Stimulated activated CD4-positive, alpha-beta T cell treated with anti-CD3 and anti-CD28 coated beads, Interleukin-2, amount 100 ng/mL, for 24 hours (primary cell): ENCODE measurements at places on chromosomes 1 and 21.

DNA sequence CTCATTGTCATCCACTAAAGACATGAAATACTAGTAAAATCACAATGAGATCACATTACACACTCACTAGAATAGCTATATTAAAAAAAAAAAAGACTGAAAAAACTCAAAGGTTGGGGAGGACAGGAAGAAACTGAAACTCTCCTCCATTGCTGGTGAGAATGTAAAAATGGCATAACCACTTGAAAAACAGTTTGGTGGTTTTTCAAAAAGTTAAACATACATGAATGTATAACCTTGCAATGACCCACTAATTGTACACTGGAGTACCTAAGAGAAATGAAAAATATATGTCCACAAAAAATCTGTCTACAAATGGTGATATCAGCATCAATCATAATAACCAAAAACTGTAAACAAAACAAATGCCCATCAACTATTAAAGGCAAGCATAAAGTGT, 44.0 kb downstream of the NRIP1 start:
- DNase-seq: no peak

DNA sequence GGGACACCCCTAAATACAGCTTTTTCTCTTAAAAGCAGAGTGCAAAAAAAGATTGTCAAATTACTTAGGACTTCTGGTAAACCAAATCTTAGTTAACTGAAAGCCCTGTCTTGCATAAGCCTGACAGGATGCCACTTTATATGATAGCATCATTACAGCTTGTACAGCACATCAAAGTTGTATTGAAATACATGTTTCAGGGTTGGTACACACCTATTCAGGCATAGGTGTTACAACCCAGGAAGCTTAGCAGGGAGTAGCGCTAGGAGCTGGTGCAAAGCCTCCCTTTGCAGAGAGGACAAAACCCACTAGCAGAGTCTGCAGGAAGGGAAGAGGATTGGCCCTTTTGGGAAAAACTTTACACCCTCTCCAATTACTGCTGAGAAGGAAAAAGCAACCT, 258.9 kb upstream of the SGIP1 start:
- no peak for DNase-seq

GRCh38 chr1:71885171-71885570, 397.2 kb downstream of the NEGR1 start:
- DNase-seq: no peak

- DNase-seq: no peak
These were observed 107.6 kb downstream of the NOS1AP start for GRCh38 chr1:162177126-162177525.

DNA sequence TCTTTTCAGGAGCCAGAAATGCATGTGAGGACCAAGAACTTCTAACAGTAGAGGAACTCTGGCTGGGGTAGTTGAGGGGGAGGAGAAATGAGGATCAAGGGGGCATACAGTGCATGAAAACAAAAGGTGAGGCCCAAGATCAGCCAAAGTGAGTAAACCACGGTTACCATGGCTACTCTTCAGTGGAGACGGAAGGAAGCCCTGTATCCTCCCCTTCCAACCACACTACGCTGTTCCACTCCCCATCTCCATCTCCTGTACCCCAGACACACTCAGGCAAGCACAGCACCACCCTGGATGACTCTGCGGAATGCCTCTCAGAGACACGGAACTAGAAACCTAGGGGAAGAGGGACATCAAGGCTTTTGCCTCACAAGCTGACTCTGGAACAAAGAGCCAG, 157.6 kb upstream of the CAMK1G start:
- no peak for DNase-seq

DNA sequence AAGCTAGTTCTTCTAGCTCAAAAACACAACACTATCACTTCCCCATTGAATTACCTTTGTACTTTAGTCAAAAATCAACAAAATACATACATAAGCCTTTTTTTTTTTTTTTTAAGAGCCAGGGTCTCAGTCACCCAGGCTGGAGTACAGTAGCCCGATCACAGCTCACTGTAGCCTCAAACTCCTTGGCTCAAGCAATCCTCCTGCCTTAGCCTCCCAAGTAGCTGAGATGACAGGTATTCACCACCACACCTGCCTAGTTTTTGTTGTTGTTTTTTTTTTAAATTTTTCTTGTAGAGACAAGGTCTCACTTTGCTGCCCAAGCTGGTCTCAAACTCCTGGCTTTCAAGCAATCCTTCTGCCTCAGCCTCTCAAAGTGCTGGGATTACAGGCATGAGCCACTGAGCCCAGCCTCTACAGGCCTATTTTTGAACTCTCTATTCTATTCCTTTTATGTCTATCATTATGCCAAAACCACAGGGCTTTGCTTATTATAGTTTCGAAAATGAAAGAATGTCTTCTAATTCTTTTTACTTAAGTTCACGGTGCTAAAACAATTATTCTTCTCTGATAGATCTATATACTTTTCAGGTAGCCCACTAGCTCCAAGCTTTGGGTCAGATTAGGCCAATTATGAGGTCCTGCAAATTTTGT, 29.6 kb downstream of the GPBP1L1 start:
- no peak for DNase-seq

GRCh38 chr1:31739346-31739745, 24.8 kb downstream of the ADGRB2 start:
- DNase-seq: peak; percentile 65
